ENCODE measurements at places on chromosomes 3 and 15.
A peak's percentile ranks its signal among the peaks of the same experiment; 100 is the strongest.

DNA sequence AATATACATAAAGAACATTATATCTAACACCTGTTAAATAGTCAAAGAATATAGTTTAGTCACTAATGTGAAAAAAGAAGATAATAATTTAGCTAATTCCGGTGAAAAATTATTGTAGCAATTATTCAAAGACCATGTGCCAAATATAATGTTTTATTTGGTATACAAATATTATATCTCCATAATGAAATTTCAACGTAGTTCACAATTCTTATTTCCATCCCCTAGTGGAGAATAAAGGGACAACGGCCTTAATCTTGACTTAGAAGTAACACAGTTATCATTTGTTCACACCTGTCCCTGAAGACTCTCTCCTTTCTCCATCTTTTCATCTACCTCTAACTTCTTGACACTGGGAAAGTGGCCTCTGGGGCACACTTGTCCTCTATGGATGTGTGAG, 213.4 kb downstream of the ERC2 start:
- H3K27me3 ChIP-seq: peaks cover 29% of the 10 kb centered on the region
- DNase-seq: no peak
- no peaks in the 10 kb centered on the region for H3K36me3 ChIP-seq
- no peaks in the 10 kb centered on the region for H3K4me1 ChIP-seq
- H3K4me3 ChIP-seq: no peak overlapping the region

DNA sequence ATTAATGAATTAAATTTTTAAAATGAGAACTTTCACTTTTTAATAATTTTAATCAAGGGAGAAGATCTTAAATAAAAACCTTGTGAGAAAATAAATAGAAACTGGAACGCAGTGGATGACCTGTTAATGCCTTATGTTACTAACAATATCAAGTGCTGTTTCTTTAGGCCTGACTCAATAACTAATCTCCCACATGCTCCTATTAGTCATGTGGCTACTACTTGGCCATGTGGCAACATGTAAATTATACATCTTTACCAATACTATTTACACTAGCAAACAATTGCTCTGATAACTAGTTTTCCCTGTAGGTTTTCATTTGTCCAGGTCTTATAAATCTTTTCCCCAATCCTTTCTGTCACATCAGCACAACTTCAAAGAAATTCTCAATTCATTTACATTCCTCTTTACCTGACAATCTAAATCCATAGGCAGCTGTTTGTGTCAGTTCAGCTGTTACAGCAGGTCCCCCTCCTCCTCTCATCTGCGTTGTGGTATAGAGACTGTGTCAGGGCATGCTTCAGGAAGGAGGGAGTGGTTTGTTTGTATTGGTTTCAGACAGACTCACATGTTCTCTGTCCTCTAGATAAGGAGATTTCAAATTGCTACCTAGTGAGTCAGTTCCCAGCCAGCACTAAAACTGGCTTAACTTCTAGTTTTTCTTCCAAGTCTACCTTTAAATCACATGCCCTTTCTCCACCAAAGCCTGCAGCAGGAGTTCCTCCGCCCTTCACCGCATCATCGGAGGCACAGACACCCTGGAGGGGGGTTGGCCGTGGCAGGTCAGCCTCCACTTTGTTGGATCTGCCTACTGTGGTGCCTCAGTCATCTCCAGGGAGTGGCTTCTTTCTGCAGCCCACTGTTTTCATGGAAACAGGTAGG, 11.3 kb upstream of the C3orf52 start:
- peaks cover 25% of the 10 kb centered on the region for H3K4me1 ChIP-seq
- H3K27ac ChIP-seq: peak overlapping the region; percentile 95
- no peaks in the 10 kb centered on the region for H3K27me3 ChIP-seq
- peaks cover 6% of the 10 kb centered on the region for H3K36me3 ChIP-seq
- DNase-seq: no peak

DNA sequence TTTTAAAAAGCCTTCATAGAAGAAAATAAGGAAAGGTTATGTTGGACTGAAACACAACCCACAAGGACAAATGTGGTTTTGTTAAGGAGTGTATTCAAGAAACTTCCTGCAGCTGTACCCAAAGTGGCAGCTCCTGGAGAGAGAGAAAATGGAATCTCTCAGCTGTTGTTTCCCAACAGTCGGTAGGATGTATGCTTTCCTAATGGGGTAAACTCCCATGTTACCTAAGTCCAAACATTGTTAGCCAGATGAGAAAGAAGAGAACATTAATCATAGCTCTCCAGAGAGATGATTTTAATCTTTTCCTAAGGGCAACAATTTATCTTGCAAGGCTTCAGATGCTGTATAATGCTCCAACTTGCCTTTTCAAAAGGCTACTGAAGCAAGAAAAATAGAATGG, 22.6 kb upstream of the TEX9 start:
- H3K36me3 ChIP-seq: no peaks in the 10 kb centered on the region
- H3K4me3 ChIP-seq: no peak overlapping the region
- H3K27ac ChIP-seq: no peak overlapping the region
- H3K4me1 ChIP-seq: no peaks in the 10 kb centered on the region
- no peak for DNase-seq

DNA sequence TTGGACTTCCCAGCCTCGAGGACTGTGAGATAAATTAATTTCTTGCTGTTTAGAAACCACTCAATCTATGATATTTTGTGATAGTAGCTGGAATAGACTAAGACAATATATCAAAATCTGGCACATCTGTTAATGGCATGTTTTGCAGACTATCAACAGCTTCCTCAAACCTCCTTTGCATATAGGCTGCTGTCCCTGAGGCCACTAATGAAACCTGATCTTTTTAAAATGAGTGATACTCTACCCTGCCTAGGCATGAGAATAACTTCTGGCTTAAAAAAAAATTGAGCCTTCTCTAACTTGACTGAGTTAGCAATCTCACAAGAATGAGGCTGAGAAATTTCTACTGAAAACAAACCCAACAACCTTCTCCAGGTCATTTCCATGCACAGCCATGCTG, 176.0 kb upstream of the CRBN start:
- no peaks in the 10 kb centered on the region for H3K27me3 ChIP-seq
- no peaks in the 10 kb centered on the region for H3K4me1 ChIP-seq
- H3K4me3 ChIP-seq: no peak overlapping the region
- H3K27ac ChIP-seq: no peak overlapping the region

- peaks cover 2% of the 10 kb centered on the region for H3K36me3 ChIP-seq
- no peak for DNase-seq
- no peak overlapping the region for H3K27ac ChIP-seq
- no peak overlapping the region for H3K4me3 ChIP-seq
- no peaks in the 10 kb centered on the region for H3K27me3 ChIP-seq
Observed at GRCh38 chr3:110905121-110905520, 166.5 kb upstream of the NECTIN3 start.

All from T-helper 17 cell (primary cell).